ENCODE measurements at places on chromosomes 7 and 10. TPM values are rescaled to one million over a fixed set of nuclear protein-coding genes. Genes with fewer than 3 reads are reported as not detected.

Gene OLAH
- total RNA-seq = not detected

DNA sequence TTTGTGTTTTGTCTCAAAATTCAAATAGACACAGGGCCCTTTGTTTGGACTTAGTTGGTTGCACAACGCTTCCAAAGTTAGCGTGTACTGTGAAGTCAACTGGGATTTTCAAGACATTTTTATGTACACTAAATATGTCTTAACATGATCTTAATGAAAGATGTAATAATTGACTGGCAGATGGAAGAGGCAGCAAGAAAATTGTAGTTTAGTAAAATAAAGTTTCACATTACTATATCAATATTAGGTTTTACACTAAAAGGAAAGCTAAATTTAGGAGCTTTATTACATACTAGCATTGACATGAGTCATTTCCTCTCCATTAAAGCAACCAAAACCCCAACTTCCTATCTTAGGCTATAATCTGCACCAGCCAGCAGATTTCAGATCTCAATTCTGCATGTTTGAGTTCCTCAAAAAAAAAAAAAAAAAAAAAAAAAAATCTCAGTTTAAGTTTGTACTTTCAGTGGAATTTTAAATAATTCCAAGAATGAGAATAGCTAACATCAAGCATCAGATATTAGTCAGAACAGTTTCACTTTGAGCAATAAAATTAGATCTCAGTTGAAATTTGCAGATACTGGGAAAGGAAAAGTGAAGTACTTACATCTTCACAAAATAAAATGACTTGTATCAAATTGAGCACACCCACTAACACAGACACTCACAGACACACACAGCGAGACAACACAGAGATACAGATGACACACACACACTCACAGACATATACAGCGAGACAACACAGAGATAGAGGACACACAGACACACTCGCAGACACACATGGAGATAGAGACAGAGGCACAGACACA lies 346.6 kb upstream of the KLF6 start:
- DNase-seq = no peak

Gene LRRC4
- 0.38 TPM for total RNA-seq

DNA sequence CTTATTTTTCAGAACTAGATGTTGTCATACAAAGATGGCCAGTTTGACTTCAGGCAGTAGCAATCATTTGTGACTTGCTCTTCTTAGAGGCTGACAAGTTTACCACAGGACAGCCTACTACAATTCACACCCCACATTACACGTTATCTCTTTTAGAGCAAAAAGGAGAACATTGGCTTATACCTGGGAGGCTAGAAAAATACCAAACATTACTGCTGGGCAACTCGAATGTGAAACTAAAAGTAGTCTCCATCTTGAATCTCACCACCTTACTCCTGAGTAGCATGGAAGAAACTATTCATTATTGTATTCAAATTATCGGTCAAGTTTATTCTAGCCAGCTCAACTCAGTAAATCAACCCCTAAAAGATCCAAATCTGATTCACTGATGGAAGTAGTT lies 90.7 kb upstream of the TMEM26 start:
- no peak for DNase-seq

GRCh38 chr7:148567524-148567923 lies 23.0 kb upstream of the C7orf33 start:
- peak; percentile 72 for DNase-seq

DNA sequence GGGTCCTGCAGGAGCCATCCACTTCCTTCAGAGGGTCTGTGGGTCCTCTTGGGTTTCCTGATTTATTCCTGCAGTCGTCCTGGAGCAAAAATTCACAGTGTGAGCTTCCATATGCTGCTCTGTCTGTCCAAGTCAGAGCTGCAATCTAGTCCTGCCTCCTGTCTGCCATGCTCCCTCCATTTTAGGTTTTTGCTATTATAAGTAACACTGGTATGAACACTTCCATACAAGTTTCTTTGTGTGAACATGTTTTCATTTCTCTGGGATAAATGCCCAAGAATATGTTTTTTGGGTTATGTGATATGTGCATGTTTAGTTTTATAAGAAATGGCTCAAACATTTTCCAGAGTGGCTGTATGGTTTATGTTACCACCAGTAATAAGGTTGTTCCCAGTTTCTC lies 188.1 kb downstream of the ACTR3B start:
- no peak for DNase-seq

Gene GNAT3
- not detected for total RNA-seq

DNA sequence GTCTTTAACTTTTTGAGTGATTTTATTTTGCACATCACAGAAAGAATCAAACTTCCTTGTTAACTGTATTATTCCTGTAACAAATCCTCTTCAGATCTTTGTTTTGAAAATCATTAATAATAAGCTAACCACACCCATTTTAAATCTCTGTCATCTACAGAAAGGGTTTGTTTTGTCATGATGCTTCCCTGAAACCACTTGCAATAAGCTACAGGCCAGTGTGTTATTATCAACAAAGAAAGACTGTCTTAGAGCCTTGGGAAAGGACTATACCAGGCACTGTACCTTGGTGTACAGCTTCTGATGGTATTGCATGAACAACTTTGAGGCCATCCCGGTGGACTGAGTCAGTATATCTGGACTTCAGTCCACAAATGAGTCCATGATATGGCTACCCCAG lies 145.3 kb upstream of the FAM3C start:
- no peak for DNase-seq

- no peak for DNase-seq
Measured at GRCh38 chr7:83040484-83040883, 122.2 kb downstream of the PCLO start.

Gene CELF2
- total RNA-seq = 139 TPM

Gene GNAI1
- total RNA-seq = 21.5 TPM

Gene PILRB
- 39.6 TPM for total RNA-seq

- DNase-seq = no peak
Measured at GRCh38 chr7:80815733-80816132, 103.1 kb downstream of the SEMA3C start.

DNA sequence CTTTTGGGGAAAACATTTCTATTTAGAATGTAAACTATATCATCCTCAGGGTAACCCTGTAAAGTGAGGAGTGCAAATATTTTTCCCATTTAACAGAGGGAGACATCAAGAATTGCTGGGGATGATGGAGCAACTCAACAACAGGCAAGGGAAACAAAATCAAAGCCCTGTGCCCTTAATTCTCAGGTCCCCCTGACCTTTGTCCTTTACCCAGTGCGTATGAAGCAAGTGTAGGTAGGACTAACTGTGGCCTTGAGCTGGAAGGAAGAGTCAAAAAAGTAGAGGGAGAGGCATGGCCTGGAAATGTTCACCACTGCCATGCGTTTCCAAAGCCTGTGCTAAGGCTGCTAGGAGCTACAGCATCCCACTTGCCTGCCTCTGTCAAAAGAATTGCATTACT lies 896.9 kb downstream of the LRMDA start:
- DNase-seq = no peak

GRCh38 chr7:136890399-136890798 lies 21.9 kb downstream of the CHRM2 start:
- DNase-seq = no peak

Gene CLCN1
- total RNA-seq = not detected

Gene NKX1-2
- total RNA-seq = 2.3 TPM

DNA sequence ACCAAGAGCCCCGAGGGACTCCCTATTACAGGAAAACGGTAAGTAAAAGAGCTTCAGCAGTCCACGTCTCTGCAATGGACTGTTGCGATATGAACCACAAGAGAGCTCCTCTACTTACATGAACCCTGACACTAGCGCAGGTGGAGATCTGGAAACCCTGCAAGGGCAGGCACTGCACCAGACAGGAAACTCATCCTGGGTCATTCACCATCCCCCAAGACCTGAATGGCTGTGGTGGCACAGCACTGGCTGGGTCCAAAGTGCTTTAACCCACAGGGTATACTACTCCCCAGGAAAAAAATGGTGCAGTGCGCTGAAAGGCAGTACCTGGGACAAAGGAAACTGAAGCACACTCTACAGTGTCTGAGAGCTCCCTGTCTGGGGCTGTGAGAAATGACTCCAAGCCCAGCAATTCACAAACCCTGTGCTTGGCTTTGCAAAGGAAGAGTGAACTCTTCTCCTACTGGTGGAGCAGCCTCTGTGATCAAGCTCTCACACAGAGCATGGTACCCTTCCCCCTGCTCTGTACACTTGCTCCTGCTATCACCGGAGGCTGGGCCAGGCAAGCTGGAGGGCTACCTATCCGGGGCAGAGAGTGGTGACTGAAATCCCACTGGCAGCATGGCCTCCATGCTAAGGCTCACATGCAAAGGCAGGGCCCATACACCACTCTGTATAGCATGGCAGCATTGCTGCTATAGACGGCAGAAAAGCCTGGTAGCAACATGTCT lies 44.9 kb downstream of the HIBADH start:
- DNase-seq = no peak

- peak; percentile 31 for DNase-seq
Measured at GRCh38 chr7:100576384-100576993, 2.8 kb upstream of the SAP25 start.

DNA sequence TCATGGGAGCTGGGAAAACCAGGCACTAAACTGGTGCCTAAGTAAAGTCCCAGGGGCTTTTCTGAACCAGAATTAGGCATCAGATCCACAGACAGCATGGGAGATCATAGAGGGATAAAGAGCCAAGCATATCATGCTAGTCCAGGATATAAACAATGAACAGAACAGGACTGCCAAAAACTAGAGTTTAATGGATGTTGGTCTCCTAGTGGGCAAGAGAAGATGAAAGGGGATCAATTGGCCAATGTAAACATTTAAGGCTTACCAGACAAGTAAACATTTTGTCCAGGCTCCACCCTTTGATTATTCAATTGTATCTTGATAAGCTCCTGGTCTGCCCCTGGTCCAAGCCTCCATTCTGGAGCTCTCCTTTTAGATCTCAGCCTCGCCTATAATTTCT lies 18.9 kb downstream of the MACC1 start:
- DNase-seq = no peak

Gene TRIM74
- total RNA-seq = 0.69 TPM

DNA sequence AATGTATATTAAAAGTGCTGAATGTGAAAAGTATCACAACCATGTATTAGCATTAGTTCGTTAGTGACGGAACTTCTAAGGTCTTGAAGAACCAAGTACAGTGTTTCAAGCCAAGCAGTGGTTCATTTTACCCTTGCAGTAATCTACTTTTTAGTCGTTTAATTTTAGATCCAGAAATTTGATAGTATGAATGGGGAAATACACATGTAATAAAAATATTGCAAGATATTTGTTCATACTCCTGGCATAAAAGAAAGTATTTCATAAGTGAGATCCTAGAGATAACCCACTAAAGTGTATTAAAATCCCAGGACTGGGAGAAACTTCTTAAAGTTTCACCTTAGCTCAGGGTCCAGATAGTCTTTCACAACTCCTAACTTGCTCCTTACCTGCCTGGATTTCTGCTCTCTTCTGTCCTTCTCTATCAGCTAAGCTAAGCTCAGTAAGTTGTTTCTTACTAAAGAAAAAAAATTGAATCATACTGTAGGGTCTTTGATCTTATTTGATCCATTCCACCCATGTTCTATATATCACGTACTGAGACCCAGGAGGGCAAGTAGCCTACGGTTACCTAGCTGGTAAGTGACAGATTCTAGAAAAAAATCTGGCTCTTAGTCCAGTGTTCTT lies 1.5 kb downstream of the BCAP29 start:
- DNase-seq = no peak

Gene AZGP1
- not detected for total RNA-seq

Gene SFTPA1
- total RNA-seq = not detected

GRCh38 chr10:27611744-27612550 lies 107.8 kb downstream of the RAB18 start:
- no peak for DNase-seq

Gene FBXL13
- total RNA-seq = 2.1 TPM

DNA sequence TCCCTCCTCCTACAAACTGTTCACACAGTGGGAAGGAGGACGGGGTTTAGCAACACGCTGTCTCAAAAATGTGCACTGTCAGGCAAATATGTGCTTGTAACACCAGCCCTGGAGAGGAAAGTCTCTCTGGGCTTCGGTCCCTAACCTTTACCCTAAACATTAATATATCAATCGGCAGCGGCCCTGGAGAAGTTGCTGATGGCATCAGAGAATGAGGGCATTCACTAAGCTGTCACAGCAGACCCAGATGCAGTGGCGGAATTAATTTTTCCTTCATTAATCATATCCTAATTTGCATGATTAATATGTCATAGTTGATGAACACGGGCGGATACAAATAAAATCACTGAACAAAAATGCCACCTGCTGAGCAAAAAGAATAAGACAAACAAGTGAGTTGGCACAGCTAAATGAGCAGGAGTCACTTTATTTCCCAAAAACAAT lies 45.2 kb upstream of the INSIG1 start:
- DNase-seq = no peak

- DNase-seq = no peak
Measured at GRCh38 chr7:114711241-114711640, 210.7 kb upstream of the MDFIC start.

- DNase-seq = peak; percentile 48
Measured at GRCh38 chr10:32713560-32713959, 244.5 kb downstream of the ITGB1 start.

Gene UCN3
- total RNA-seq = not detected

Data from endodermal cell (in vitro differentiated cells).